Fibroblast of the aortic adventitia (primary cell): ENCODE measurements at places on chromosomes 7 and 10. TPM values are rescaled to one million over a fixed set of nuclear protein-coding genes. Genes with fewer than 3 reads are reported as not detected.

The EIF5AL1 gene
- total RNA-seq: 1.5 TPM in 1 of 2 replicates, not detected in the other

The PON3 gene
- total RNA-seq: 0.82 TPM in 1 of 2 replicates, not detected in the other

The ITGB8 gene
- total RNA-seq: 17.7 and 79.2 TPM in 2 replicates

The IFIT1B gene
- not detected in 2 replicates for total RNA-seq

The APBB1IP gene
- 2.9 and 5.9 TPM in 2 replicates for total RNA-seq

The LOXL4 gene
- 14.3 and 62.5 TPM in 2 replicates for total RNA-seq

The MMD2 gene
- total RNA-seq: not detected in 2 replicates

The PPP3CB gene
- 45.5 and 49.2 TPM in 2 replicates for total RNA-seq

The PALD1 gene
- 0.16 and 0.18 TPM in 2 replicates for total RNA-seq

The ATOH7 gene
- total RNA-seq: not detected in 2 replicates

The MMP21 gene
- total RNA-seq: 0.09 TPM in 1 of 2 replicates, not detected in the other

The CTAGE6 gene
- 0.90 and 4.5 TPM in 2 replicates for total RNA-seq

The UPK3BL2 gene
- total RNA-seq: 0.27 TPM in 1 of 2 replicates, not detected in the other

The GIMAP1 gene
- total RNA-seq: not detected in 2 replicates

The MALRD1 gene
- 0.36 TPM in 1 of 2 replicates, not detected in the other for total RNA-seq

The HOXA1 gene
- 0.72 TPM in 1 of 2 replicates, not detected in the other for total RNA-seq

The CCDC201 gene
- total RNA-seq: 0.09 TPM in 1 of 2 replicates, not detected in the other

The PHKG1 gene
- total RNA-seq: 2.3 and 3.4 TPM in 2 replicates

The GPC2 gene
- 1.2 and 4.5 TPM in 2 replicates for total RNA-seq

The SP4 gene
- total RNA-seq: 1.6 and 17.0 TPM in 2 replicates

The FAM237B gene
- total RNA-seq: not detected in 2 replicates
